Activated CD8-positive, alpha-beta T cell treated with anti-CD3 and anti-CD28 coated beads, Interleukin-2, amount 10 ng/mL, durations not matched to agents 7 days and 5 days (primary cell): ENCODE measurements at places on chromosomes 11 and 22. TPM values are rescaled to one million over a fixed set of nuclear protein-coding genes. Genes with fewer than 3 reads are reported as not detected.

DNA sequence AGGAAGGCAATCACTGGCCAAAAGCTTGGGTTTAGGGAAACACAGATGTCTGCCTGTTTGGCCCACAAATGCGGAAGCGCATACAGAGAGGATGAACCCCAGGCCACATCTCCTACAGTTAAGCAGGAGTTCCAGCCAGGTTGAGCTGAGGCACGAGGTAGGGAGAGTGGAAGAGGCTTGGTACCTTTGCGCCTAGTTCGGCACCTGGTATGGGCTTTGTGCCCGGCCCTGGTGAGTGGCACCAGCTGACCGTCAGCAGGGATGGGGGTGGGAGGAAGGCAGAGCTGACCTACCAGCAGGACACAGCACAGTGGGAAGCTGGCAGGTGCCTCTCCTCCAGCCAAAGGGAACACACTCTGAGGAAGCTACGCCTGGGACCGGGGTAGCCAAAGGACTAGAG is 57.6 kb downstream of the KCNC1 start:
- DNase-seq, result no peak

- peak; percentile 82 for DNase-seq
Observed at GRCh38 chr22:49657275-49657973, 170.2 kb downstream of the BRD1 start.

DNA sequence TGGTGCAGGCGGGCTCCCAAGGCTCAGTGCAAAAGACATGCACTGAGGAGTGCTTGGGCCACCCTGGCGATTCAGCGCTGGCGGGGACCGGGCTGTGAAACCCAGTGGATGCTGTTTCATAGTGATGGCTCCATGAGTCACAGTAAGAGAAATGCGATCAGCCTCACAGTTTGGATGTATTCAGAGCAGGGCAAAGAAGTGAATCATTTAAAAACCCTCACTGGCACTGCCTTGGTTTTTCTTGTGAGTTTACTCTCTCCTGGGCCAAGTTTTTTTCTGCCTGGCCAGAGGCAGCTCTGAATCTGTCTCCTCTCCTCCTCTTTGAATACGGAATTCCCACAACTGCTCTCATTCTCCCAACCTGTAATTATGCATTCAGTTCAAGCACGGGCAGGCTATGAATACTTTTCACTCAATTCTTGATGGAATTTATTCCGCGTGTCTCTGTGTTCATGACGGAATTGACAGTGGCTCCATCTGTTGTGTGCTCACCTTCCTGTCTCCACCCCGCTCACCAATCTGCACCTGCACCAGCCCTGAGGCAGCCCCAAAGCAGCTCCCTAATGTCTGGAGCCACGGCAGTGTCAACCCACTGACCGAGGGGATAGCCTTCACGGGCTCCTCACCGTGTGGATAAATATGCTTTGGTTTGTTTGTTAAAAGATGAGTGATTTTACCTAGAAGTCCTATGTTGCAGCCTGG is 14.9 kb downstream of the ADAMTS8 start:
- DNase-seq, result no peak

DNA sequence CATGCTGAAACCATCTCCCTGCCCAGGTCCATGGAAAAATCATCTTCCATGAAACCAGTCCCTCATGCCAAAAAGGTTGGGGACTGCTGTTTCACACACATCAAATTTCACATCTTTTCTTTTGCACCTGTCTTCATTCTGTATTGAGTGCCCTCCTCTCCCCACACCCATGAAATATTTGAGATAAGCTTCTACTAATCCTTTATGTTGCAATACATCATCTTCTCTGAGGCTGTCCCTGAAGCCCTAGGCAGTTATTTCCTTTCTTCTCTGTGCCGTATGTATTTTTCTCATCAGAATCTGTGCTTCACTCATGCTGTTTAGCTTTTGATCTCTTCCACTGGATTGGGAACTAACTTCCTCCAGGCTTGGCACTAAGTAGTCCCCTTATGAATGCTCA is 40.0 kb upstream of the RRM1 start:
- DNase-seq, result no peak

- DNase-seq, result no peak
Observed at GRCh38 chr11:70696076-70696475, 297.7 kb downstream of the CTTN start.

GRCh38 chr11:118151431-118151830 is 1.2 kb downstream of the SCN4B start:
- DNase-seq, result no peak

DNA sequence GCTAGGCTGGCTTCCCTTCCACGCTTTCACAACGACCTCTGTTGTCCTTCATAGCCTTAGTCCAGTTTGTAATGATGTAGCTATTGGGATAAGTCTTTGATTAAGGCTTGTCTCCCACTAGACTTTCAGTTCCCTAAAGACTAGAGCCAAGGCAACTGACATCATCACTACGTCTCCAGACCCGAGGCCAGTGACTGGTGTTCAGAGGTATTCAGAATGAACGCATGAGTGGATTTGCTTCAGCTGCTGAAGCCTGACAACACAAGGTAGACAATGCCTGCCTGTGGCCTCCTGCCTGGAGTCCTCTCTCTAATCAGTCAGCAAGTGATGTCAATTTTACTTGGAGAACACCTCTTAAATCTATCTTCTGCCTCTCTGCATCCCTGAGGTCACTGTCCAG is 13.6 kb downstream of the EFCAB6 start:
- DNase-seq, result no peak

DNA sequence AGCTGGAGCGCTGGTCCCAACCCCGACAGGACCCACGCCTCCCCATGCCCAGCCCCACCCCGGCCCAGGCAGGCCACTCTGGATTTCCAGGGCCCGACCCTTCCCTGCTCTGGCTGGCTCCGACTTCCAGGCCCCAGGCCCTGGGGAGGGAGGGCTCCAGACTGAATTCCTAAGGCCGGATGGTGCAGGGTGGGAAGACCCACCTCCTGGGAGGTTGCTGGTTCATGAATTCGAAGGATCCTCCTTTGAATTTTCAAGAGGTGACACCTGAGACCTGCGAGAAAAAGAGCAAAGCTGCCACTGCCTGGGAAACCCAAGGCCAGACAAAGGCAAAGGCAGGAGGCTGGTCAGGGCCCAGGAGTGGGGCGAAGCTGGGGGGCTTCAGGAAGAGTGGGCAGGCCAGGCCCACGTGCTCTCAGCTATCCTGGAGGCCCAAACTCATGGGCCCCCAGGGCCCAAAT is 47.0 kb upstream of the LINC01488 start:
- DNase-seq, result no peak

DNA sequence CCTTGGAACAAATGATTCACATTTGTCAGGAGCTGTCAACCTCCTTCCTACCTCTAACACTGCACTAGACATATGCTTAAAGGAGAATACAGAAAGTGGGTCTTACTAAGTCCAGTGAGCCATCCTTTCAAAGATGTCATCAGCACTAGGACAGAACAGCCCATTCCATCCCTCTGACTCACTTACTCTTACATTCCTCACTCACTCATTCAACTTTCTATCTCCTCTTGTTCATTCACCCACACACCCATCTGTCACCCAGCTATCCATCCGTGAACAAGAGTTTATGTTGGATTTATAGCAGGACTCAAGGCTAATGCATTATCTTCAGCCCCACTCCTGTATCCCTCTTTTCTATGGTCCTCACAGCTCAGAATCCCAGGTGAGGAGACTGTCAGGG is 9.1 kb downstream of the INSC start:
- no peak for DNase-seq

- peak; percentile 94 for DNase-seq
Observed at GRCh38 chr11:65416341-65416824, 6.2 kb upstream of the NEAT1 start.

DNA sequence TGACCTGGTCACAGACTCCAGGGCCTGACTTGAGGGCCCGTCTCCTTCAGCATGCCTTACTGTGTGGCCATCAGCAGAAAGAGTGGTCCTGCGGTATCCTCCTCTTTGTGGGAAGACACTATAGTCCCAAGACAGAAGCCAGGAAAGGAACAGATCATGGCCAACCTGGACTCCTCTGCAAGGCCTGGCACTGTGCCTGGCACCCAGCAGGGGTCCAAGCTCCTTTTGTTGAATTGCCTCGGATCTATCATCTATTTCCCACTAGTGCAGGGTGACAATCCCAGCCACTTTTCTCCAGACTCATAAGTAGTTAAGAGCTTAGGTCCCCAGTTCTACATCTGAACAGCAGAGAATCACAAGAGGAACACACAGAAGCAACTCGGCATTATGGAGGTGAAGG is 27.0 kb downstream of the DSCAML1 start:
- no peak for DNase-seq

DNA sequence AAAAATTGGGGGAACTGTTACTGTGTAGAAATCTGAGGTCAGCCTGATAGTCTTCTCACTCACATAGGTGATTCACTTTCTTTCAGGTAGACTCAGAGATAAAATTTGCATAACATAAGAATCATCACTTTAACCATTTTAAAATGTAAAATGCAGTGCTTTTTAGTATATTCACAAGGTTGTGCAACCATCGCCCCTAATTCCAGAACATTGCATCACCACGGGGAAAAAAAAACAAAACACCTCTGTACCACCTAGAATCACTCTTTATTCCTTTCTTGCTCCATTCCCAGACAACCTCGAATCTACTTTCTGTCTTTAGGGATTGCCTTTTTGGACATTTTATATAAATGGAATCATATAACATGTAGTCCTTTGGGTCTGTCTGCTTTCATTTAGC is 20.9 kb downstream of the CHEK1 start:
- no peak for DNase-seq

GRCh38 chr22:30230787-30231461 is 15.6 kb downstream of the LIF start:
- DNase-seq, result no peak

Gene SLC7A4
- 0.21 TPM for total RNA-seq

Gene UCP3
- total RNA-seq, result 2.9 TPM

Gene SOX10
- not detected for total RNA-seq

Gene IZUMO1R
- not detected for total RNA-seq

Gene MN1
- 0.11 TPM for total RNA-seq

Gene KCNK4
- total RNA-seq, result not detected

Gene ROBO4
- total RNA-seq, result 0.05 TPM

Gene NR1H3
- 11.7 TPM for total RNA-seq

Gene SLC22A12
- not detected for total RNA-seq
